ENCODE measurements at places on chromosomes 12 and 14. TPM values are rescaled to one million over a fixed set of nuclear protein-coding genes. Genes with fewer than 3 reads are reported as not detected.

DNA sequence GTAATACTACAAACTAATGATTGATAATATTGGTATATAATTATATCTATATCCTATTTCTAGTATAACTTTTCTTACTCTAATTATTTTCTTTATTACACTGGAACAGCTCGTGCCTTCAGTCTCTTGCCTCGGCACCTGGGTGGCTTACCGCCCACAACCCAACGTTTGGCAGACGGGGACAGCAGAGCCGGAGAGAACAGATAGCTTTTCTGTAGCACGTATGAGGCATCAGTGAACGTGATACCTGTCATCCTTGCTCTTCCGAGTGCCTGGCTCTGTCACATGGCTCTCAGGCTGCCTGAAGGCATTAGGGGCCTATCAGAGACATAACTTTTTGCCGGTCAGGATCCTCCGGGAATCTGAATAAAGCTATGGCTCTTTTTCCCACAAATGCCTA lies 5.5 kb downstream of the PUS1 start:
- no peaks in the 10 kb centered on the region for H3K27me3 ChIP-seq
- no peak overlapping the region for H3K27ac ChIP-seq
- H3K4me3 ChIP-seq, result no peak overlapping the region

- peaks cover 3% of the 10 kb centered on the region for H3K4me1 ChIP-seq
- no peak overlapping the region for H3K27ac ChIP-seq
- no peak for DNase-seq
- H3K4me3 ChIP-seq, result no peak overlapping the region
Observed at GRCh38 chr12:123258593-123258992, 13.1 kb downstream of the CDK2AP1 start.

DNA sequence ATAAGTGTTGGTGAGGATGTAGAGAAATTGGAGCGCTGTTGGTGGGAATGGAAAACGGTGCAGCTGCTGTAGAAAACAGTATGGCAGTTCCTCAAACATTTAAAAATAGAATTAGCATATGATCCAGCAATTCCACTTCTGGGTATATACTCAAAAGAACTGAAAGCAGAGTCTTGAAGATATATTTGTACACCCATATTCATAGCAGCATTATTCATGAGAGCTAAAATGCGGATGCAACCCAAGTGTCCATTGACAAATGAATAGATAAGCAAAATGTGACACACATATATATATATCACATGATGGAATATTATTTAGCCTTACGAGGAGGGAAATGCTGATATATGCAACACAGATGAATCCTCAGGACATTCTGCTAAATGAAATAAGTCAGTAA lies 84.7 kb upstream of the CEP83 start:
- no peaks in the 10 kb centered on the region for H3K4me1 ChIP-seq
- no peak for DNase-seq
- no peaks in the 10 kb centered on the region for H3K36me3 ChIP-seq
- H3K27me3 ChIP-seq, result no peaks in the 10 kb centered on the region
- no peak overlapping the region for H3K27ac ChIP-seq

Gene TPH2
- not detected for total RNA-seq

Gene TSHR
- total RNA-seq, result 20.1 TPM

- H3K27ac ChIP-seq, result no peak overlapping the region
- peaks cover 24% of the 10 kb centered on the region for H3K27me3 ChIP-seq
- H3K4me1 ChIP-seq, result no peaks in the 10 kb centered on the region
- no peak overlapping the region for H3K4me3 ChIP-seq
- no peaks in the 10 kb centered on the region for H3K36me3 ChIP-seq
Observed at GRCh38 chr12:13976028-13976584, 5.3 kb downstream of the GRIN2B start.

- H3K4me3 ChIP-seq, result no peak overlapping the region
- H3K27me3 ChIP-seq, result no peaks in the 10 kb centered on the region
Observed at GRCh38 chr12:38838056-38838850, 67.1 kb downstream of the CPNE8 start.

DNA sequence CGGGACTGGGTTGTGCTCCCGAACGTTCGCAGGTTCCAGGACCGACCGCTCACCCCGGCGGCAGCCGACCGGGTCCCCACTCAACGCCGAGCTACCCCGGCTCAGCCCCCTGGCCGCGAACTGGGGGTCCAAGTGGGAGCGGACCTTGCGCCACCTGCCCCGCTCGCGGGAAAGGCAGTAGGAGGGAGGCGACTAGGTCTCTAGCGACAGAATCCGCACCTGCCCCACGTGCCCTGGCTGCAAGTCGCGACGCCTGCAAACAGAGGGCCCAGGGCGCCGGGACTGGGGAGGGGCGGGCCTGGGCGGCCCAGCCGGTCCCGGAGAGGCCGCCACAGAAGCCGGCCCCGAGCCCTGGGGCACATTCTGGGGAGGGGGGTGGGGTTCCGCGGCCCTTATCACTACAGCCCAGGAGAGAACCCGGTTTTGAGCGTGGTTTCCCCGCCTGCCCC lies 239.2 kb upstream of the CPNE8 start:
- DNase-seq, result no peak
- no peaks in the 10 kb centered on the region for H3K36me3 ChIP-seq
- no peaks in the 10 kb centered on the region for H3K4me1 ChIP-seq
- H3K27ac ChIP-seq, result no peak overlapping the region
- no peak overlapping the region for H3K4me3 ChIP-seq

Gene DHRS4L2
- total RNA-seq, result 22.4 TPM

Data from thymus (tissue), 14 donors.